Omental fat pad (tissue), 4 donors: ENCODE measurements at places on chromosomes 2 and 18. TPM values are rescaled to one million over a fixed set of nuclear protein-coding genes. Genes with fewer than 3 reads are reported as not detected.

ABCG8 gene
- 0.16 TPM for total RNA-seq

GRCh38 chr18:3578621-3579020 lies 128.6 kb downstream of the TGIF1 start:
- no peak for DNase-seq

GRCh38 chr2:98935777-98936352 lies at the start of gene CRACDL:
Gene CRACDL (minus strand): TSS chr2:98936225. CDS start chr2:98846800, 89,425 bp downstream.
- DNase-seq = no peak

TEX44 gene
- not detected for total RNA-seq

GRCh38 chr18:34590503-34590902 lies 119.6 kb upstream of the DTNA start:
- no peak for DNase-seq

GRCh38 chr2:25215948-25216679 lies 47.7 kb upstream of the POMC start:
- DNase-seq = no peak

GRCh38 chr2:160434254-160434948 lies 59.2 kb downstream of the RBMS1 start:
- no peak for DNase-seq
